ENCODE measurements at places on chromosomes 3 and 15. TPM values are rescaled to one million over a fixed set of nuclear protein-coding genes. Genes with fewer than 3 reads are reported as not detected.

DNA sequence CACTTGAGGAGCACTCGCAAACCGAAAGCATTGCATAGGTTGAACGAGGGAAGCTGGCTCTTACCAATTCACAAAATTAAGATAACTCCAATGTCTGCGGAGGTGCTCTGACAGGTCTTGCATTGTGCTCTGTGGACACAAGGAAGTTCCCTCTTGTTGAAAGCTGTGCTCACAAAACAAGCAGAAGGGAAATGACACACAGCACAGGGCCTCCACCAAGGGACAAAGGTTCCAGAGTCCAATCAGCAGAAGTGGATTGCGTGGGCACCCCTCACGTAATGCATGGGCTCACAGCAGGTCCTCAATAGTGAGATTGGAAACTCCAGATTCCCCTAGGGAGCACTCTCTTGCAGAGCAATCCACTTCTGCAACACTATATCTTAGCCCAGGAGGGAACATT lies 89.9 kb downstream of the ATP10A start:
- no peak for DNase-seq

GRCh38 chr15:71187526-71187925 lies 72.3 kb downstream of the THSD4 start:
- DNase-seq, result no peak

GRCh38 chr3:132457286-132457685 lies 40.0 kb downstream of the DNAJC13 start:
- DNase-seq, result no peak

GRCh38 chr15:100043068-100043641 lies 298.6 kb downstream of the ADAMTS17 start:
- DNase-seq, result peak; percentile 80

- no peak for DNase-seq
Measured at GRCh38 chr3:192128060-192128459, 599.3 kb downstream of the FGF12 start.

DNA sequence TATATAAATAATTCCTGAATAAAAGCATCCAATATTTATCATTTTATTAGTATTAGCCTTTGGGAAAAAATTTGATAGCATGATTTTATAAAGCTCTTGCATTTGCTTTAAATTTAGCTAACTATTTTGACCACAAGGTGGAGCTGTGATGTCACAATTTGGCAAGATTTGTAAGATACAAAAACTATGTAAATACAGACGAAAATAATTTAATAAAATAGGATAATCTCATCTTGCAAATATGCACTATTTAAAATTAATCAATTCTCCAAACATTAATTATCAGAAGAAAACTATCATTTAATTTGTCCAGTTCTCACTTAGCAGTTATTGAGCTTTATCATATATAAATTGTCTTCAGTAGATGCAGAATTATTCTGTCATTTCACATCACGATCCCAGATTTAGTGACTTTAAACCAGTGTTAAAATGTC lies 95.4 kb downstream of the PLOD2 start:
- DNase-seq, result peak; percentile 63

DNA sequence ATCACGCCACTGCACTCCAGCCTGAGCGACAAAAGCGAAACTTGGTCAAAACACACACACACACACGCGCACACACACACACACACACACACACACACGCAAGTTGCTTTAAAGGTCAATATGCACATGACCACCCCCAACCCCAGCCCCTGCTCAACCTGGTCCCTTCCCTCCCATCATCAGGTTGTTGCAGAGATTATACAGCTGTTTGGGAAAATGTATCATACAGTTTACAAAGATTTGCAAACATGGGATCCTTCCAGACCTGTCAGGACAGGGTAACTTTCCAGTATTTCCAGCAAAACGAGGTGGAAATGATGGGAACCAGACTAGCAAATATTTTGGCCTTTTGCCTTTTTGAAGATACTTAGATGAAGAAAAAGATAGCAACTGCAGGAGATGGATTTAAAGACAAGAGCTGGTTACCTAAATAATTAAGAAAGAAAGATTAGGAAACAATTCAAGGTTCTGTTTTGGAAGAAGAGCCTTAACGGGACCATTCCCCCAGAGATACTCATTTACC lies 80.2 kb downstream of the TNIK start:
- no peak for DNase-seq

GRCh38 chr15:25668901-25669300 lies 194.2 kb downstream of the ATP10A start:
- DNase-seq, result no peak

- no peak for DNase-seq
Measured at GRCh38 chr15:65086680-65087111, 10.2 kb downstream of the KBTBD13 start.

- DNase-seq, result no peak
Measured at GRCh38 chr15:89621547-89621946, 33.7 kb downstream of the KIF7 start.

DNA sequence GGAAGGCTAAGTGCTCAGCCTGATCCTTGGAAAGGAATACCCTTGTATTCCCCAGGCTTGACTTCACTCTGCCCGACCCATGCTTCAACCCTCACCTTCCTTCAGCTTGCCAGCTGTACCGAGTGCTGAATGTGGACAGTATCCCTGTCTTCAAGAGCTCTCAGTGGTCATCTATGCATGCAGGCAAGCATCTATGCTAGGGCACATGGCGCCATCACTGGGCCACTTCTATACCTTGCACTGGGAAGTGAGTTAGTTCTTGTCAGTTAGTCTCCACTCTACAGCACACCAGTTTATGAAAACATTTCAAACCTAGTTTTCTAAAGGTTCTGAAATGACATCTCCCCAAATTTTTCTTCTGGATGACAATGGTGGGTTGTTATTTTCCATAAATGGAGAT lies 82.0 kb upstream of the MYRIP start:
- no peak for DNase-seq

GRCh38 chr3:108293858-108294257 lies 2.5 kb upstream of the HHLA2 start:
- no peak for DNase-seq

DNA sequence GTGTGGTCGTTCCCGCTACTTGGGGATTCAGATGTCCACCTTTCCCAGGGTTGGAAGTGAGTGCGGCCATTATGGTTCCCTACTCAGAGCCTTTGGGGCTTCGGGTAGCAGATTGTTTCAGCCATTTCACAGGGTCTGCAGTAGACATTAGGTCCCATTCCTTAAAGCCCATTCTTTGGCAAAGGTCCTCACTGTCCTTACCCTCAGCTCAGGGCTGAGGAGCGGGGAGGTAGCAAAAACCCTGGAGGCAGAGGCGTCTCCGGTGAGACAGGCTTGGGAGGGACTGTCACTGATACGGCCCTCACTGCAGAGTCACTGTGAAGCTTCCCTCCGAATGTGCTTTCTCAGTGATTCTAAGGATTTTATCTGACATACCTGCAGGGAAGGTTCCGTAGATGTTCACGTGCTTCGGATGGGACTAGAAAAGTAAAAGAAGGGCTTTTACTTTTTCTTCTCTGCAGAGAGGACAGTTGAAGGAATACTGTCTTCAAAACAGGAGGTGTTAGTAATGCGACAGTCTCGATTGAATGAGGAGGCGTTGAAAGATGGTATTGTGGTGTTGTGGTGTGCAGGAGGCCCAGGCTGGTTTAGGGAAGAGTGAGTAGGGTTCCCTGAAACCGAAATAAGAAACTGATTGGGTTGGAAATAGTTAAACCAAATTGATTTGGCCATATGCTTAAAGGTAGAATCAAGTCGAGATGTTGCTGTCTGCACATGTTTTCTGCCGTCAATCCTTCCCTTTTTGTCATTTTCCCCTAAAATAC lies 630 bp downstream of the ATP6V1A start:
- peak; percentile 15 for DNase-seq

GRCh38 chr15:63601704-63602185 lies 4.6 kb downstream of the FBXL22 start:
- DNase-seq, result no peak

GRCh38 chr3:175885231-175885766 lies 1026.2 kb downstream of the NAALADL2 start:
- DNase-seq, result no peak

DNA sequence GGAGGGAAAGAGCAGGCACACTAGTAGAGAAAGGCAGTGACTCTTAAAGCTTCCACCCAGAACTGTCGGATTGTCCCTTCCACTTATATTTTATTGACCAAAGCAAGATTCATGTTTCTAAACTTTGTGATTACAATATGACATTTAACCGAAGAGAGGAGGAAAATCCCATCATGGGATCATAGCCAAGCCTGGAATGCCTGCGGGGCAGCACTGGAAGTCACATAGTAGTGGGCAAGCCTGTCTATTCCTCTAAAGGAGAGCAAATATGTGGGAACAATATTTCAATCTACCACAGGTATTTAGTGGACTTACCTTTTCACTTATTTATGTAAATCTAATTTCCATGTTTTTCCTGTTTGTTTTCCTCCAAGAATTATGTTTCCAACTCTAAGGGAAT lies 3.8 kb upstream of the TMOD3 start:
- peak; percentile 13 for DNase-seq

DNA sequence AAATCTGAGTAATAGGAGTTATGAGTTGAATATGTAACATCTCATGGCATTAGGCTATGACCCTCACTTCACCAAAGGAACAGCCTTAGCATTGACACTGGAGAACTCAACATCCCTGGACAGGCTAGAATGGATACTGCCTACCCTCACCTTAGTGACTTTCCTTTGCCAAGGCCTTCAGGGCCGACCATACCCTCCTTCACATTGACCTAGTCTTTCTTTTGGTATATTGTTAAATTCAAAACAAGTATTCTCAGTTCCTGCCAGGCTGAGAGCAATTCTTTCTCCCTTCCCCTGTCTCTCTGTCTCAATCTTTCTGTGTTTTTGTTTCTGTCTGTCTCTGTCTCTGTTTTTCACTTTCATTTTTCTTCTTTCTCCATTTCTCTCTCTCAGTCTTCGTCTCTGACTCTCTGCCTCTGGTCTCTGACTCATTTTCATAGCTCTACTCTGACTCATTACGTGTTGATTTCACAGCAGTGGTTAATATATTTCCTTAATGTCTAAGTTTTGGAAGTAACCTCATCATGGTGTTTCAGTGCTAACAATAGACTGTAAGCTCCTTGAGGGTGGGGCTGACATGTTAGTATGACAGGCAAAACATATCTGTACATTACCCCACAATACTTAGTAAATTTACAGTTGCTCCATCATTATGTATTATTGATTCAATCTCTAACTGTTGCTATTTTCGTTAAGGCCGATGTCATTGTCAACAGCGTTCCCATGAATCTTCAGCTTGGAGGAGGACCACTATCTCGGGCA lies 32.5 kb downstream of the PARP15 start:
- DNase-seq, result peak; percentile 85

GRCh38 chr3:131786386-131786785 lies 248.4 kb downstream of the CPNE4 start:
- no peak for DNase-seq

GRCh38 chr3:99475229-99475628 lies 163.2 kb upstream of the COL8A1 start:
- no peak for DNase-seq

- DNase-seq, result peak; percentile 85
Measured at GRCh38 chr3:123096731-123097130, 29.9 kb downstream of the PDIA5 start.

DNA sequence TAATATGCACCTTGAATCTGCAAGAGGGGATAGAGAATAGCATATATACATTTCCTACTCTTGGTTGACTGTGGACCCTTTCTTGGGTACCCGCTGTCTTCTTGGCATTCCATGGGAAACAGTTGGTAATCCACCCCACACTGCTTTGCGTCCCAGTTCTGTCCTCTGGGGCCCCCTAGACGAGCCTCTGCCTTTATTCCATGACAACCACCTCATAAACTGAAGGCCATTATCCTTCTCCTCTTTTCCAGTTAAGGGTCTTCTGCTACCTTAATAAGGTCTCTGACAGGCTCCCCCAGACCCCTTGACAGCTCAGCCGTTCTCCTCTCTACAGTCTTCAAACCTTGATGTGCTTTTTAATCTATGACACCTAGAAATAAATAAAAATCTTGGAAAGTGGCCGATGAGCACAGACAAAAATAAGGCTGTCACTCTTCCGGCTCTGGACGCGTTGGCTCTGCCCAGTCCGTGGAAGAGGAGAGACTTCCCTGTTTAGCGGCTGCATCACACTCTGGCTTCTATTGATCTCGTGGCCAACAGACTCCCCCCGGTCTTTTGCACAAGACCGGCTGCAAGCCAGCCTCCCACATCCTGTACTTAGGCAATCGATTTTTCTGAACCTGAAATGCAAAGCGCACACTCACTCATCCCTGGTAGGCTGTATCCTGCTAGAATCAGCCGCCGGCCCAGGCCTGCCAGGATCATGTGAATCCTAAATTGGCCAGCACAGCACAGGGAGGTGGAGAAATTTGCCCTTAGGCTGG lies 251.0 kb upstream of the TLE3 start:
- peak; percentile 82 for DNase-seq

DNA sequence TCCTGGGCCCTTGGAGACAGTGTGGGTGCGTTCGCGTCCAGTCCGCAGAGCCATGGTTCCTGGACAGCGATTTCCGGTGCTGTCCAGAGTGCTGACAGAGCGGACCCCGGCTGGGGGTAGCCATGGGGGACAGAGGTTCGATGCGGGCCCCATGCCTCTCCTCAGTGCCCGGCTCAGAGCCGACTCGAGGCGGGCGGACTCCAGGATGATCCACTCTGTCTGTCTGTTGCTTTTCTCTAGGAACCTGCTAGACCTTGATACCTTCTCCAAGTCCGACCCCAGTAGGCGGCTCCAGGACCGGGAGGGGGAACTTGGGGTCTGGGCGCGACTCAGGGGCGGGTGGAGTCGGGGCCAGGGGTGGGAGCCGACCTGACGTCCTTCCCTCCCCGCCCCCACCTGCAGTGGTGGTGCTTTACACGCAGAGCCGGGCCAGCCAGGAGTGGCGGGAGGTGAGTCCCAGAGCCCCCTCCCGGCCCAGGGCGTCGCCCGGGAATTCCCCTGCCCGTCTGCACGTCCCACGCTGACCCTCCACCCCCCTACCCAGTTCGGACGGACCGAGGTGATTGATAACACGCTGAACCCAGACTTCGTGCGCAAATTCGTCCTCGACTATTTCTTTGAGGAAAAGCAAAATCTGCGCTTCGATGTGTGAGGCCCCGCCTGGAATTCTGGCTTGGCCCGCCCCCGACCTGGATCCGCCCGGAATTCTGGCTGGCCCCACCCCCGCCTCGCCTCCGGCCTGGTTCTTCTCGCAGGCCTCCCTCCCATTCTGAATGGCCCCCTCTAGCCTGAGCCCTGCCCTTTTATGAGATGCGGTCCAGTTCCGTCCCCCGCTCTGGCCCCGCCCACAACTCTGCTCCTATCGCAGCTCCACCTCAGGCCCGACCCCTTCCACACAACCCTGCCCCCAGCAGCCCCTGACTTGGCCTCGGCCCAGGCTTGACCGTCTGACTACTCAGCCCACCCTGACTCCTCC lies 1.0 kb downstream of the CPNE9 start:
- peak; percentile 46 for DNase-seq

- DNase-seq, result no peak
Measured at GRCh38 chr3:128707928-128708494, 18.0 kb upstream of the RAB7A start.

Gene ANKRD63
- not detected for total RNA-seq

Gene SNAPC5
- 28.4 TPM for total RNA-seq

Gene GOLGA8M
- not detected for total RNA-seq

Gene GMNC
- not detected for total RNA-seq

Gene RPL15
- total RNA-seq, result 3,262 TPM

Gene SPSB4
- total RNA-seq, result not detected

Gene WDR72
- not detected for total RNA-seq

Gene CFAP91
- total RNA-seq, result not detected

Gene VILL
- total RNA-seq, result 3.3 TPM

Gene ST3GAL6
- total RNA-seq, result 8.6 TPM
